Hepatocyte (in vitro differentiated cells): ENCODE measurements at places on chromosomes 3 and 15. TPM values are rescaled to one million over a fixed set of nuclear protein-coding genes. Genes with fewer than 3 reads are reported as not detected.

The CGNL1 gene
- 13.1 and 13.7 TPM in 2 replicates for total RNA-seq

The NR2E3 gene
- total RNA-seq = 0.12 TPM in 1 of 2 replicates, not detected in the other

The CCR1 gene
- 2.7 and 3.5 TPM in 2 replicates for total RNA-seq

The AHSG gene
- total RNA-seq = 559 and 660 TPM in 2 replicates

The SCG5 gene
- total RNA-seq = 2.0 and 5.2 TPM in 2 replicates

The TJP1 gene
- 75.2 and 88.7 TPM in 2 replicates for total RNA-seq

The CHST2 gene
- 14.4 and 16.1 TPM in 2 replicates for total RNA-seq

The BLM gene
- 3.5 and 4.3 TPM in 2 replicates for total RNA-seq
